LHCN-M2 (cell line): ENCODE measurements at places on chromosomes 6 and 20.

DNA sequence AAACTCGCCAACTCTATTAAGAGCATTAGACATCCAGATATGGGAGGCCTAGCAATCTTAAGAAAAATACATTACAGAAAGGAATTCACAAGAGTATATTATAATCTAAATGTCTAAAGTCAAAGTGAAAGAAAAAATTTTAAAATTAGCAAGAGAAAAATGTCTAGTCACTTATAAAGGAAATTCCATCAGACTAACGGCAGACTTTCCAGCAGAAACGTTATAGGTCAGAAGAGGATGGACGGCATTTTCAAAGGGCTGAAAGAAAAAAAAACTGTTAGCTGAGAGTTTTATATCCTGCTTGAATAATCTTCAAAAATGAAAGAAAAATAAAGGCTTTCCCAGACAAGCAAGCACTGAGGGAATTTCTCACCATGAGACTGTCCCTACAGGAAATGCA lies 269.0 kb downstream of the HDGFL1 start:
- DNase-seq: peak; percentile 33

DNA sequence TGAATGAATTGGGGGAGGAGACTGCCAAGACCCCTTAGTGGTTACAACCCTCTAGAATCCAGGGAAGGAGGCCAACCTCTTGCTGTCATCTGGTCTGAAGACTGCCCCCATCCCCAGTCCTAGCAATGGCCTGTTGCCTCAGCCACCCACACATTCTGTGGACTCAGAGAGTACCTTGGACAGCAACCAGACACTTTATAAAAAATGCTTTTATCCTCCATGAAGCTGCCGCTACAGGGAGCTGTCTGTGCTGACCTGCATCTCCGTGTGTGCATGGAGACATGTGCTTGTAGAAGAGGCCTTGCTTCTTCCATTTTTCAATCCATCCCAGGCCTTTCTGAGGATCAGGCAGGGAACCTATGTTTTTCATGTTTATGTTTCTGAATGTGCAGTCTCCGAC lies 15.2 kb downstream of the CDH22 start:
- peak; percentile 51 for DNase-seq

DNA sequence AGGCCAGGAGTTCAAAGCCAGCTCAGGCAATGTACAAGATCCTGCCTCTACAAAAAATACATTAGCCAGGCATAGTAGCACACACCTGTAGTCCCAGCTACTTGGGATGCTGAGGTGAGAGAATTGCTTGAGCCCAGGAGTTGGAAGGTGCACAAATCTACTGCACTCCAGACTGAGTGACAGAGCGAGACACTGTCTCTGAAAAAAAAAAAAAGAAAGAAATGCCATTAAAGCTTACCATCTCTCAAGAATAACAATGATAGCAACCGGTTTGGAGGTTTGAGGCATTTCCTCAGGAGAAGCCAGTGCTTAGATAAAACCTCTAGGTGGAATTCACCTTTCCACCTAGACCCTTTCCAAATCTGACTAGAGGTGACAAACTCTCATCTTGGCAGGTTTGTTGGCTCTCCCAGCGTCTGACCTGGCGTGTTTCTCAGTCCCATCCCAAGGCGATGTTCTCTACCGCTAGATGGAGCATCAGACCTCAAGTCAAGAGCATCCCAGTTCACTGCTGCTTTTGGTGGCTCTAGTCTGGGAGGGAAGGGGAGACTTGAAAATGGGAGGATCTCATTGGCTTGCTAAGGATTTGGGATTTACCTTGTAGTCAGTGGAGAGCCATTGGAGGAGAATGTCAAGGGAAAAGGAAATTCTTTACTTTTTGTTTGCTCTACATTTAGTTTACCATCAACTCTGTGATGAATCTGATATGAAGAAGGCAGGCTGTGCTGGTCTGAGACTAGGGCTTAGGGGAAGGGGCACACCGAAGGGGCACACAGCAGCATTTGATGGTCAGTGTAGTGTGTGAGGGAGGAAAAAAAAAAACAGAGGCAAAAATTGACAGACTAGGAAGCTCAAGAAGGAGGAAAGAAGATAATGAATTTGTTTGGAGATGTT lies 67.9 kb downstream of the NCOA7 start:
- peak; percentile 67 for DNase-seq

DNA sequence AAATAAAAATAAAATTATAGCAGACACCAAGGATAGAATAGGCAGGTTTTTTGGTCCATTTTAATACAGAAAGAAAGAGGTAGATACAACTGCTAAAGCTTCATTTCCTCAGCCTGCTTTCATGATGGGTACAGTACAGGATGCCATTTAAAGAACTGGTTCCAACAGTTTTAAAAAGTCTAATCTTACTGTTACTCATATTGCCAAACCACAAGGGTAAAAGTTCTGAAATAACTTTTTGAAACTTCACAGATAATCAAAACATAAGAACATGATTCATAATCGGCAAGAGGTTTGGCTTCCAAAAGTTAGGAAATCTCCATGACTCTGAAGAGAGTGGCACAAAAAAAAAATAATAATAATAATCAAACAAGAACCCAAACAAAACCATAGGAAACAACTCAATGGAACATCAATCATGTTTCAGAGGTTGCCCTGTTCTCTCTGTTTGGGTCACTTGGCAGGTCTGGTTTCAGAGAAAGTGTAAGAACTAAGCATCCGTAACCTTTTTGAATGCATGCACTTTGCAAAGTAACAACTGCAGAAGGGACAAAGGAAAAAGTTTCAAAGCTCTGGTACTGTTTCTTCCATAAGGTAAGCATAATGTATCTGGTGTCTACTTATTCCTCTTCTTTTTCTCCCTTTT lies 79.7 kb downstream of the SMLR1 start:
- DNase-seq: peak; percentile 87

GRCh38 chr6:163437466-163437865 lies 22.9 kb downstream of the QKI start:
- no peak for DNase-seq

GRCh38 chr6:39929733-39930461 lies 4.4 kb downstream of the MOCS1 start:
- DNase-seq: peak; percentile 61

DNA sequence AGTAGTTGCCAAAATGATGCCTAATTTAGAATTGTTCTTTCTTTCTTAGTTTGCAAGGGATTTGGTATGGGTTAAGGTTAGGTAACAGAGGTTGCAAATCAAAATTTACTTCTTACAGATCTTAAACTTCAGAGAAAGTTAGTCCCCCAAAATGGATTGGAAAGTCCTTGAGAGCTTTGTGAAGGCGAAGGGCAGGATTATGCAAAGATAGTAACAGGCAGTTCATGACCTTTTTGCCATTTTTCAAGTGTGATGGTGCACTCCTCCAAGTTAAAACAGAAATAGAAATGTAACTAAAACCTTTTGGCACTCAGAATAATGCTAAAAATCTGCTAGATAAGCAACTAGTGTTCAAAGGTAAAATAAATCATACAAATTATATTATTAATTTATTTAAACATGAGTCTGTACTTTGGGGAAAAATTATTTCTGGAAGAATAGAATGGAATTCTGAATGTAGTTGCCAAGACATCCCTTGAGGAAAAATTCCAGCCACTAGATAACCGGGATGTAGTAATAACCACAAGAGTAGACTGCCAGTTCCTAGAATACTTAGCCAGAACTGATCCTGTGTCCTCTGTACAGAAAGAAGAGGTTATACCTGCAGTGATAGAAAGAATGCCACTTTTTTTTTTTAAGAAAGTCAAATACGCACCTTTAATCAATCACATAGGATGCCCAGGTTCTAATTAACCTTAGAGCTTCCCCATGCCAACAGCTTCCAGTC lies 31.8 kb upstream of the DAAM2 start:
- no peak for DNase-seq

DNA sequence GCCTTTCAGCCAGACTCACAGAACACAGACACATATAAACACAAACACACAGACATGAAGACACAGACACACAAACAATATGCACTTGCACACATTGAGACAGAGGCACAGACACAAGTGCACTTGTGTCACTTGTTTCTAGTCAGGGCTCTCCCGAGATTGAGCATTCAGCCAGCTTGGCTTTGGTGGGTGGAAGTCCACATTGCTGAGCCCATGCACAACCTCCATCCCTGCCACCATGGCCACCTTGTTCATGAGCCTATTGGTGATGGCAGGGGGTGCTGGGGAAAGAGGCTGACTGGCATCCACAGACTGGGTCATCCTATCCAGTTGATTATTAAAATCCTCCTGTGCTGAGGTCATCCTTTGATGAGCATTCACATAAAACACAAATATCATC lies 11.5 kb upstream of the CST7 start:
- DNase-seq: no peak

GRCh38 chr6:105868823-105869460 lies 217.2 kb upstream of the PRDM1 start:
- no peak for DNase-seq

- no peak for DNase-seq
Measured at GRCh38 chr6:28553986-28554881, 28.6 kb downstream of the GPX5 start.

GRCh38 chr6:155341130-155341828 lies 27.0 kb upstream of the TFB1M start:
- DNase-seq: peak; percentile 54

DNA sequence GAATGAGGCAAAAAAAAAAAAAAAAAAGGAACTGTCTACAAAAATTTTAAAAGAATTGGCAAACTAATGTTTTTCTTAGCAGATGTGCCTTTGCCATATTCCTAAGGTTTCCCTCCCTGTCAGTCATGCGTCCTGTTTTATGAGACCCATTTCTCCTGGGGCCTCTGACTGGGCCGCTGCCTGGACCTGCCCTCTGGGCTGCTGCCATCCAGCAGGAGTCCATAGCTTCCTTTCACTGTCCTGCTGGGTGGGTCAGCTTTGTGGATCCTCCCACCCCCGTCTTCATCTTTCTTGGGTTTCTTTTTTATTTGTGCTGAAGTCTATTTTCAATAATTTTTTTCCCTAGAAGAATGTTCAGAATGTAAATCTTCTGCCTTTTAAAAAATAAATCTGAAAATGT lies 110.8 kb upstream of the SCP2D1 start:
- peak; percentile 29 for DNase-seq

GRCh38 chr20:11110535-11110934 lies 436.7 kb upstream of the JAG1 start:
- DNase-seq: no peak

DNA sequence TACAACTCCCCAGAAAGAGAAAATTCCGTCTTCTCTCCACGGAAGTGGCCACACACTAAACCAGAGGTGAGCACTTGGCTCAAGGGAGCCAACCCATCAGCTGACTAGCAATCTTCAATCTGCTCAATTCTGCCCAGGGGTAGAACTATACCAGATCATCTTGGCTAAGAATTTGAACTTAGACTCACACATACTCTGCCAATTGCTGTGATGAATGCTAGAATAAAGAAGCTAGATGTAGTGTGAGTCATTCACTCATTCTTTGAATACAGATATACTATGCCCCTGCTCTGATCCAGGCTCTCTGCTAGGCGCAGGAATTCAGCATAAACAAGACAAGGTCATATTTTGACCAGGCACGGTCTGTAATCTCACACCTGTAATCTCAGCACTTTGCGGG lies 147.9 kb upstream of the SHLD1 start:
- DNase-seq: no peak

DNA sequence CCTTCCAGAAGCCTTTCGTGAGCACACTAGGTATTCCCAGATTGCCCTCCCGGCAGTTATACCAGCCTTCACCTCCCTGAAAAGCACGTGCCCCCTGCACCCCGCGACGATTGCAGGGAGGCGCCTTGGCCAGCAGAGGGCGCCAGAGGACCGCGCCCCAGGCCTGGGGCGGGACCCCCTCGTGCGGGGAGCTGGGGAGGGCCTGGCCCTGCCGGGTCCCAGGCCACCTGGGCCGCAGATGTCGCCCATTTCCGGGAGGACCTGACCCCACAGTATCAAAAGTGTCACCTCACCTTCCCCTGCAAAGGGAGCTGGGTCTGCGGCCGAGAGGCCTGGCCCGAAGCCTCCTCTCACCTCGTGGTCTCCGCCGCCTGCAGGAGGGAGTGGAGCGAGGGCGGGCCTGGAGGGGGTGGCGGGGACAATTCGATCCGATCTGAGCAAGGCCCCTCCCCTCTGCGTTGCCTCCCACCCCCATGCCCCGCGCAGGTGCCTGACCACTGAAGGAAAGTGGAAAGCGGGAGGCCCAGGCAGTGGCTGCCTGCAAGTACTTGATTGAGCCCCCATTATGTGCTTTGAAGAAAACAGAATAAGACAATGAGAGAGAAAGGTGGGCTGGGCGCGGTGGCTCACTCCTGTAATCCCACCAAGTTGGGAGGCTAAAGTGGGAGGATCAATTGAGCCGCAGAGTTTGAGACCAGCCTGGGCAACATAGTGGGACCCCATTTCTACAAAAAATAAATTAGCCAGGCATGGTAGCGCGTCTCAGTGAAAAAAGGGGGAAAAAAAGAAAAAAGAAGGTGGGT lies 3.5 kb upstream of the SNAI1 start:
- DNase-seq: no peak

GRCh38 chr6:85185977-85186376 lies 263.9 kb upstream of the NT5E start:
- DNase-seq: peak; percentile 68
